MG63 (cell line): ENCODE measurements at places on chromosomes 4 and X. TPM values are rescaled to one million over a fixed set of nuclear protein-coding genes. Genes with fewer than 3 reads are reported as not detected.

DNA sequence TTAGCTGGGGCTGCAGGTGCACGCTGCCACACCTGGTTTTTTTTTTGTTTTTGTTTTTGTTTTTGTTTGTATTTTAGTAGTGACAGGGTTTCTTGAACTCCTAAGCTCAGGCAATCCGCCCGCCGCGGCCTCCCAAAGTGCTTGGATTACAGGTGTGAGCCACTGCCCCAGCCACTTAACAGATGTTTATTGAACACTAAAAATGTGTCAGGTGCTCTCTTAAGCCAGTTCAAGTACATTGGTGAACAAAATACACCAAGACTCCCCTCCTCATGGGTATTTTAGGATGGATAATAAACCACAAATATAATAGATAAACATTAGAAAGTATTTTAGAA lies 69.9 kb downstream of the TRAPPC11 start:
- DNase-seq, result no peak

DNA sequence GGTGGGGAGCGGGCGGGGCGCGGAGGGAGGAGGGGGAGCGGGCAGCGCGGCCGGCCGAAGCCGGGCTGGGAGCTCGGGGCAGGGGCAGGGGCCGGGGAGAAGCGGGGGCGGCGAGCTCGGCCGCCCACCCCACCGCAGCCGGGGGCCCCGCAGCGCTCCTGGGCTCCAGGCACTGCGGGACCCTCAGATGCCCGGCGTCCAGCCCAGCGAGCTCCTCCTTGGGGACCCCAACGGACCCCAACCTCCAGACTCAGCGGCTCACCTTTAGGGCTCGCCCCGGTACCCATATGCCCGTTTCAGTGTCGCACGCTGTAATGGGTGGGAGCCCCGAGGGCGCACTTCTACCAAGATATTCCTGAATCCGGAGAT lies 357 bp upstream of the ADGRG2 start:
- no peak for DNase-seq

- no peak for DNase-seq
These were observed 83.8 kb downstream of the STOX2 start for GRCh38 chr4:183988874-183989273.

- no peak for DNase-seq
These were observed 14.2 kb downstream of the ATP5ME start for GRCh38 chr4:659851-660250.

- no peak for DNase-seq
These were observed 25.6 kb upstream of the ABCB7 start for GRCh38 chrX:75181721-75182120.

GRCh38 chr4:173057442-173057841 lies 111.2 kb upstream of the GALNT7 start:
- DNase-seq, result peak; percentile 17

GRCh38 chrX:72373136-72373535 lies 67.4 kb upstream of the CITED1 start:
- DNase-seq, result no peak

DNA sequence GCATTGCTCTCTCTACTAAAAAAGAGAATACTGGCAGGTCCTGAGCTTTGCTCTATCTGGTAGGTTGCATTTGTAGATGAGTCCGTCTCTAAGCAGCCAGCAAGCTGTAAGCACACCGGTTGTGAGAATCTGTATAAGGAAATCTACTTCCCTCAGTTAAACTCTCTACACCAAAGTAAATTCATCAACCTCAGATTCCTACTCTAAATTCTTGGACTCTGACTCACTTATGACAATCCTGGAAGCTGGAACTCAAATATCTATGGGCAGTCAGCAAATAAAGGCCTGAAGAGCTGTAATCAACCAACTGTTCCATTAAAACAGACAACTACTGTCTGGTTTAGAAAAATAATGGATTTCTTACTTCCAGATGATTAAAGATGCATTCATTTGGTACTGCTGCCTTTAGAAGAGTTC lies 37.9 kb downstream of the FAT1 start:
- DNase-seq, result no peak

- peak; percentile 77 for DNase-seq
These were observed 6.9 kb downstream of the UBA1 start for GRCh38 chrX:47200385-47201150.

DNA sequence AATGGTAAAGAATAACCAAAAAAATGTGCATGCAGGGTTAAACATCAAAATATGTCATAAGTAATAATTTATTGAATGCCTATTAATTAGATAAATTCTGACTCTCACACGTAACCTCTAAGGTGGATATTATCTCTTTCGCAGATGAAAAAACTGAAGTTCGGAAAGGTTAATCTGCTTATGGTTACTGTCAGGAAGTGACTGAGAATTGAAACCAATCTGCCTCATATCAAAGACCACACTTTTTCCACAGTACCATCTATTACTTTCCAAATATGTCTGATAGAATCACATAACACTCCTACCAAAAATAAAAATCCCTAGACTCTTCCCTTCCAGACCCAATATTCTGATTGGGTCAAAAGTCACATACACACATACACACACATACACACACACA lies 6.2 kb downstream of the CHIC2 start:
- no peak for DNase-seq

DNA sequence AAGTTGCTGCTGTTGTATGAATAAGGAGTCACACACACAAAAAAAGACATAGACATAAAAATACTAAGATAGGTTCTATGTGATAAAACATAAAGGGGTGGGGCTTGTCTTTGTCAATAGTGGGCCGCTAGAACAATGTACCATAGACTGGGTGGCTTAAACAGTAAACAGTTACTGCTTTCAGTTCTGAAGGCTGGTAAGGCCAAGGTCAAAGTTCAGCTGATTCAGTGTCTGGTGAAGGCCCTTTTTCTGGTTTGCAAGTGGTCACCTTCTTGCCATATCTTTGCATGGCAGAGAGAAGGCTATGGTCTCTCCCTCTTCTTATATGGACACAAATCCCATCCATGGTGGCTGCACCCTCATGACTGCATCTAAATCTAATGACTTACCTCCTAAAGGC lies 1980.7 kb downstream of the PCDH7 start:
- DNase-seq, result no peak

GRCh38 chr4:179855469-179855868 lies 2387.7 kb upstream of the TENM3 start:
- DNase-seq, result peak; percentile 3

DNA sequence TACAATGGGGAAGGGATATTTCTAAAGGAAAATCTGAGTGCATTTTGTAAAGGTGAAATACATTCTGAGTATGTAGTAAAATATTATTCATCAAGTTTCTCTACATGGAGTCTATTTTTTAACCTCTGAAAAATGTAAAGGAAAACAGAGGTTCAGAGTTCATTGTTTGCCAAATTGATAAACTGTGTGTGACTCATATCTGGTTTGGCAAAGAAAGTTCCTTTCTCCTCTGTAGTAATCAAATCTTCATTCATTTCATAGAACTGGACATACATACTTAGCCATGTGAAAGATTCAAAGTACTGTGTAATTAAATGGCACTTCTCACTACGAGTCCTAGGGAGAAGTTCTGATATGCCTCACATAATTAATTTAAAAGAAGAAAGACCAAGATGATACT lies 61.6 kb downstream of the HPGD start:
- no peak for DNase-seq

GRCh38 chr4:14787221-14787620 lies 215.1 kb upstream of the CPEB2 start:
- no peak for DNase-seq

DNA sequence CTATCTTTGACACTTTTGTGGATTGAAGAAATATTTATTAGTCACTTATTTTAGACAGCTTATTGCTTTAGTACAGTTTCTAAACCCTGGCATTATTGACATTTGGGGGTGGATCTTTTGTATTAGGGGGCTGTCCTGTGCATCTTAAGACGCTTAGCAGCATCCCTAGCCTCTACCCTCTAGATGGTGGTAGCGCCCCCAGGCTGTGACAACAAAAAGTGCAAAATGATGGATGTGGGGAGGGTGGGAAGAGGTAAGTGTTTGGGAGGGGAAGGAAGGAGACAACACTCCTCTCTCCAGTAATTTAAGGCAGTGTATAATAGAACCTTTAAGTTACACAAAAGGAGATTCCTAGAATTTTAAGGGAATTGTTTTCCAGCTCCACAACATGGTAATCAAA lies 1210.6 kb downstream of the C4orf33 start:
- DNase-seq, result no peak

DNA sequence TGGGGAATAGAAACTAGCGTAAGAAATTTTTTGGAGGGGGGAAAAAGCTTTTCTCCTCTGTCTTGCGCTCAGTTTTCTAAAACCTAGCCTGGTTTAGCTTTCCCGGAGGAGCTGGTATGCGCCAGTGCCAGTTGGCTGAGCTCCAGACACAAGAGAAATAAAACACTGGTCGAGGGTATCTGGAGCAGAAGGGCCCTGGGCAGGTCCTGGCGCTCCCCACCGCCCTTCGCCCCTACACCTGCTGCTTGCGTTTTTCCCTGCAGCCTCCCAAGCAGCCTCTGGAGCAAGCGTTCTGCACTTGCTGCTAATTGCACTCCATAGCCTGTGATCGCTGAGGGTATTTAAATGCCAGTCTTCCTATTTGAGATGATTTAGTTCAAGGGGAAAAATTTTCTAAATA lies 816 bp downstream of the EREG start:
- DNase-seq, result no peak

GRCh38 chrX:64342811-64343210 lies 52.4 kb downstream of the MTMR8 start:
- no peak for DNase-seq

- no peak for DNase-seq
These were observed 174.6 kb downstream of the ZNF330 start for GRCh38 chr4:141395246-141395830.

DNA sequence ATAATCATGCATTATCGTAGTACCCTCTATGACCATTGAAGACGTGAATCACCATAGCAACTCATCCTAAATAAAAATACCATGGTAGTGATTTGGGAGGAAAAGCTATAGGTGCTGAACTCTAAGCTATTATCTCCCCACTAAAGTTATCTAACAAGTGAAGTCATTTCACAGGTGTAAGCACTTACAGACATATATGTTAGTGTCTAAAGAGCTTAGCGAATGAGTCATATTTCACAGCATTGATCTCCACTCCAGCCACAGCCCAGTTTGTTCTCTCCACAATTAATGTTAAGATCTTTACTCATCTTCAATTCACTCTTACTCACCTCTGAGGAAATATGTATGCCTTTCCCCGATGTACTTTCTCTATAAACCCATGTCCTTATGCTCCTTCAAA lies 57.0 kb downstream of the DCAF8L1 start:
- DNase-seq, result no peak

GRCh38 chr4:7999279-7999678 lies 59.6 kb upstream of the AFAP1 start:
- no peak for DNase-seq

DNA sequence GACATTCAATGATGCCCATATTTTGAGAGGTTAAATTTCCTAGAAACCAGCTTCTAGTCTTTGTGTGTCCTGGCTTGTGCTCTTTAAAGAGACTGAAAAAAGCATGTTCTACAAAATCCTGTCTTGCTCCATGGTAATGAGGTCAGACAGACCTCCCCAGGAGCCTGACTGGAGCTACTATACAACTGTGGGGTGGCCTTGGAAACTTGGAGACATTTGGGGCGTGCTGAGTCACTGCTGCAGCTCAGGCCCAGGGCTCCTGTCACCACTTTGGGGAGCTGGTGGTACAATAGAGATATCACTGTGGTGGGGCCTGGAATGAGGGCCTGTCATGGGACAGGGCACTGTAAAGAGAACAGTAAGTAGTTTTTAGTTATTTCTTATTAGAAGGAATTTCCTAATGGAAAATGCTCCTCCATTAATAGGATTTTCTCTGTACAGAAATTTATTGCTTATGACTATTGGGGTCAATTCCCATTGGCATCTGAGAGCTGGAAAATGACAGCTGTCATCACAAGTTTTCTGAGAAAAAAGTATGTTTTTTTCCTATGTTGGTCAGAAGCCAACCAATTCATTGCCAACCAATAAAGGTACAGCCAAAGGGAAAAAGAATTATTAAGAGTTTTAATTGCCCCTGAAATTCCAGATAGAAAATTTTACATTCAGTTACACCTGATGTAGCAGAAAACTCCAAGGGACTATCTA lies 207.4 kb upstream of the JADE1 start:
- peak; percentile 11 for DNase-seq

DNA sequence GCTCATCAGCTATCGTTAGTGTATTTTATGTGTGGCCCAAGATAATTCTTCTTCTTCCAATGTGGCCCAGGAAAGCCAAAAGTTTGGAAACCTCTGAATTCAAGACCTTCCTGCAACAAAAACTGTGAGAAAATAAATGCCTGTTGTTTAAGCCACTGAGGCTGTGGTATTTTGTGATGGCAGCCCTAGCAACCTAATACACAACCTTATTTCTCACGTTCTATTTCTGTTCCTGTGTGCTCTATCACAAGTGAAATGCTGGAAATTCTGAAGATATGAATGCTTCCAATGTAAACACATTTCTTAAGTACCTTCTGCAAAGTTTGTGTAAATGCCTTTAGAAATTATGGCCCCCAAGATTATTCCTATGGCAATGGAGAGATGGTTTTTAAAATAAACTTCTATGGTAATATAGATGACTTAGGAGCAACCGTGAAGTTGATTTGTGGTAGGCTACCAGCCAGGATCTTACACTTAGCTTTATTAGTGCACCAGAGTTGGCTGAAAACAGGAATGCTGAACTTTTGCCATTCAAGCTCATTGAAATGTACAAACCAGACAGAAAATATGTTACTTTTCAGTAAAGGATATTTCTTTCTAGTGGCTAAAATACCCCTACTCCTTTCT lies 148.0 kb downstream of the USP46 start:
- DNase-seq, result no peak

GRCh38 chrX:8647176-8647575 lies 84.8 kb downstream of the ANOS1 start:
- DNase-seq, result no peak

DNA sequence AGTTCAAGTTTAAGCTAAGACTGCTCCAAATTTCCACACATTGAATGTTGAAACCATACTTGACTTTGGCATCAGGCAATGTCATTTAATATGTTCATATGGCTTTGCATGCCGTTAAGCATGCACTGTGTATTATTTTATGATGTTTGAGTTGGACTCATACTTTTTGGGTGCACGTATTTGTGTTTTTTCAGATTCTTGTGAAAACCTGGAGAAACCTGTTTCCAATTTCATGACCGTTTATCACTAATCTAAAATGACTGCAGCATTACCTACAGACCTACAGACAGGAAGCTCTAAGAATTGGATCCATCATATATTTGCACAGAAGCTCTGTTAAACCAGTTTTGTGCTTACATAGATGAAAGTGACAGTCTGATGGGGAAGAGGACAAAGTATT lies 1093.0 kb upstream of the INTU start:
- no peak for DNase-seq

- DNase-seq, result peak; percentile 21
These were observed at the start of gene HHIP for GRCh38 chr4:144645631-144646522. HHIP (plus strand) TSS chr4:144646156; CDS start chr4:144646676, 520 bp downstream.

The GPR119 gene
- total RNA-seq, result not detected in 2 replicates

The CCSER1 gene
- total RNA-seq, result not detected in 2 replicates

The AMTN gene
- total RNA-seq, result 2.6 TPM in 1 of 2 replicates, not detected in the other

The ZXDB gene
- total RNA-seq, result 3.7 and 3.9 TPM in 2 replicates

The ARMCX4 gene
- not detected in 2 replicates for total RNA-seq

The XG gene
- total RNA-seq, result 1.3 TPM in 1 of 2 replicates, not detected in the other

The SLAIN2 gene
- total RNA-seq, result 14.5 and 18.2 TPM in 2 replicates

The PRPS2 gene
- total RNA-seq, result 67.4 and 84.2 TPM in 2 replicates

The H2BW2 gene
- not detected in 2 replicates for total RNA-seq

The SH3BGRL gene
- total RNA-seq, result 19.8 and 37.0 TPM in 2 replicates

The TMEM144 gene
- total RNA-seq, result 1.7 and 3.9 TPM in 2 replicates

The HCFC1 gene
- 7.8 and 12.8 TPM in 2 replicates for total RNA-seq
